ENCODE measurements at places on chromosomes 2 and 18.

DNA sequence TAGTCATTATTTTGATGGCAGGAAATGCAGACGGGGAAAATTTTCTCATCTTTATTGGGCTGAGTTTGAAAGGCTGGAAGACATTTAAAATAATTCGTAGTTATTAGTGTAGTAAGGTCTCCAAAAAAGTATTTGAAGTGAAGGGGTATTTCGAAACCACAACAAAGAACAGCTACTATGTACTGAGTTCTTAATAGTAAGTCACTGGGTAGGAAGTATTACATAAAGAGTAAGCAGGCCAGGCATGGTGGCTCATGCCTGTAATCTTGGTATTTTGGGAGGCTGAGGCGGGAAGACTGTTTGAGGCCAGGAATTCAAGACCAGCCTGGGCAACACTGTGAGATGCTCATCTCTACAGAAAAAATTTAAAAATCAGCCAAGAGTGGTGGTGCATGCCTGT lies 113.6 kb downstream of the MEP1B start:
- DNase-seq: no peak

- no peak for DNase-seq
Measured at GRCh38 chr2:66688951-66689350, 254.0 kb downstream of the MEIS1 start.

- peak; percentile 78 for DNase-seq
Measured at GRCh38 chr2:44955593-44956392, 14.3 kb downstream of the SIX3 start.

DNA sequence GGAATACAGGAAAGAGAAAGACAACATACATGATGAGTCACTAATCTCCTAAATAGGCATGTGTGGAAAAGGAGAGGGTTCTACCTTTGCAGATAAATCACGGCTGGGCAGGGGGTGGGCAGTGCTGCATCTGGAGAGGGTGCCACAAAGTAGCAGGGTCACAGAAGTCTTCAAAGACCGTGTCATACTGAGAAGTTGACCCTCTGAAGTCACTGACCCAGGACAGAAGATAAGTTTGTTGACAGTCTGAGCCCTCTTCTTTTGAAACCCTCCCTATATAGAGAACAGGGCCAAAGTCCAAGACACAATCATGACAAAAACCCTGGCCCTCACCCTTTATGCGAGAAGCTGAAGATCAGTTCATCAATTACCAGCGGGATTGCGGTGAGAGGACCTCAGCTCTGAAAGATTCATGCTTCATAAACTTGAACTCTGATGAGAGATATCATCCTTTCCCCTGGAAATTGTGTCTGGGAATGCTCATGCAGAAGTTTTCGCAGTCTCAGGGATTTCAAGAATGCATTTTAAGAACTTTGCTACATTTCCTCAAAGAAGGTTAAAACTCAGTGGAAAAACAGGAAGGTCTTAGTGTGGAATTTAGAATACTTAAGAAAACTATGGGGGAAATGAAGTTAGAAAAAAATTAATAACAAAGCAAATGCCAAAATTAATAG lies 129.5 kb downstream of the FAM124B start:
- DNase-seq: no peak

DNA sequence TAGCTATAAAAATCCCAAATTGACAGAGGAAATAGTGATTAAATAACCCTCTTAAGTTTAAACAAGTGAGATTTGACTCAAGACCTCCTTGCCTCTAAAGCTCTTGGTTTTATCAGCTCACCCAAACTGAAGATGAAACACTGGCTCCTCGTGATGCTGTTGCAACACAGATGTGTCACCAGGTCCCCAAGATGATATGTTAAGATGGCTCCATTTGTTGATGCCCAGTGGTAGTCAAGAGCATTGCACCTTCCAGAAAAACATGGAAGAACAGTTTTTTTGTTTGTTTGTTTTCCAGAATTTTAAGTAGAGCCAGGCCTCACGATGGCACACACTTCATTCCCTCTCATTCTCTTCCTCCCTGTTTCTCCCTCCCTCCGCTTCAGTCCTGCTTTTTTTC lies 399.8 kb downstream of the TXNL1 start:
- DNase-seq: no peak

DNA sequence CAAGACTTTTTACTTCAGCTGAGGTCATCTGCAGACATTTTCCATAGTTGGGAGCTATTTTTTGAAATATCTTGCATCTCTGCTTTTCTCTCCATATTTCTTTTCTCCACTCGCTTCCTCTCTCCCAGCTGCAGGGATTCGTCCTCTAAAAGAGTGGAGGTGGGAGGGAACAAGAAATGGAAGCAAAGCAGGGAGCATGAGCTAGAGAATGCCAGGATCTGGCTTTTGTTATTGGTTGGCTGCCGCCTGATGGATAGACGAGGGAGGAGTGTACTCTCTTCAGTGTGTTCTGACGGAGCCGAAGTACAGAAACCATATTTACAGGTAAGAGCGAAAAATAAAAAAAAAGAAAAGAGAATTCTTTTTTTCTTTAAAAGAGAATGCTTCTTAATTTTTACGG lies at the start of gene CSRNP3:
CSRNP3 (plus strand) TSS at position 282 of the 400 bp plus-strand sequence. CDS start 125,368 bp downstream, outside the sequence.
- DNase-seq: peak; percentile 80

DNA sequence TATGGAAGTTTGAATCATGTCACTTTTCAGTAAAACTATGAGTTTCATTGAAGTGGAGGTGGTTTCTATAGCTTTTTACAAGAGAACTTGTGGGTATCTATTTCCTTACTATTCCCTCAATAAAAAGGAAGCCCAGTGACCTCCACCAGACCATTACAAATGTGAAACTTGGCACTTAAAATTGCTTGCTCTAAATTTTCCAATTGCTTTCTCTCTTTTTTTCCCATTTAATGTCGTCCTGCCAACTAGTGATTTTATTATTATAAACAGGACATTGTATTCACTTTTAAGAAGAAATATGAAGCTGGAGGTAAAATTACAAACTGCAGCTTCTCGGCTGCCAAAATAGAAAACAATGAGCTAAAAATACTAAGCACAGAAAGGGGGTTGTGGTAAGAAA lies 208.2 kb upstream of the ALPP start:
- no peak for DNase-seq

DNA sequence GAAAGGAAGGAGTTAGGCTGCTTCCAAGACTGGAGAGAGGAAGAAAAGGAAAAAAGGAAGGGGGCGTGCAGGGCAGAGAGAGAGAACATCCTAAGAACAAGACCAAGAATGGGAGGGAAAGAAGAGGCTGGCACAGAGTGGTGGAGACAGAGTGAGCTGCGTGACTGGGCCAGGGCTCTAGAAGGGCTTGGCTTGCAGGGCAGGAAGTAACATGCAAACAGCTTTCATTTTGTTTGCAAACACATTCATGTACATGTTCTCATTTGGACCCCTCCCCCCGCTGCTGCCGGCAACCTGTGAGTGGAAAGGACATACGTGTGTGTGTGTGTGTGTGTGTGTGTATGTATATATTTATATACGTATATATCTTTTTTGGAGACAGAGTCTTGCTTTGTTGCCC lies 46.8 kb upstream of the DNMT3A start:
- DNase-seq: no peak

- no peak for DNase-seq
Measured at GRCh38 chr2:31142110-31142509, 3.9 kb upstream of the GALNT14 start.

GRCh38 chr2:135685361-135685760 lies 56.3 kb upstream of the UBXN4 start:
- DNase-seq: no peak

DNA sequence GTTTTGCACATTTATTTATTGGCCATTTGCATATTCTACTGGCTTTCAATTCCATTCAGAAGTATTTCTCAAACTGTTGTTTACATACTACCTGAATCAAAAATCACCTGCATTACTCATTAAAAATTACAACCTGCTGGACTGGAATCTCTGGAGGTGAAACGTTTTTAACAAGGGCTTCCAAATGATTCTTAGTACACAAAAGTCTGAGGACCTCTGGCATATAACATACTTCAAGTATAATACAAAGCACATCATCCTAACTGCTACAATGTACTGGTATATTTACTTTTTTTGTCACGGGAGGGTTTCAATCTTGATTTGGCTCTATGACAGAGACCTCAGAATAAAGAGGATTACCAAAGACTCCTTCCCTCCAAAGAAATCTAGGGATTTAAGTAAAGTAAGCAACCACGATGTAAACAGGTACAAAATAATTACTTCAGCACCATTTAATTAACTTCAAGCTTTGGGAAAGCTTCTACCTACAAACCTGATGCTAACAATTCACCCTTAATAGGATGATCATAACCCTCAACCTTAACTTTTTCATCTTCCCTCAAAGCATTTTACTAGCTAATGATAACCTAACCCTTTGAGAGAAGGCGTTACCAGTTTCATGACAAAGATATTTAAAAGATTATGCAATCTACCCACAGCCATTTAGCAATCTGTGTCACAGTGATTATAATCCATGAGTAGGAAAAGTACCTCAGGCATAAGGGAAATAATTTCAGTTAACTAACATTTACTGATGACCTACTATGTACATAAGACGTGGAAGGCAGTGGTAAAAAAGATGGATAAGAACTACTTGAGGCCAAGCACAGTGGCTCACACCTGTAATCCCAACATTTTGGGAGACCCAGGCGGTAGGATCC lies 24.7 kb downstream of the ATAD2B start:
- no peak for DNase-seq

DNA sequence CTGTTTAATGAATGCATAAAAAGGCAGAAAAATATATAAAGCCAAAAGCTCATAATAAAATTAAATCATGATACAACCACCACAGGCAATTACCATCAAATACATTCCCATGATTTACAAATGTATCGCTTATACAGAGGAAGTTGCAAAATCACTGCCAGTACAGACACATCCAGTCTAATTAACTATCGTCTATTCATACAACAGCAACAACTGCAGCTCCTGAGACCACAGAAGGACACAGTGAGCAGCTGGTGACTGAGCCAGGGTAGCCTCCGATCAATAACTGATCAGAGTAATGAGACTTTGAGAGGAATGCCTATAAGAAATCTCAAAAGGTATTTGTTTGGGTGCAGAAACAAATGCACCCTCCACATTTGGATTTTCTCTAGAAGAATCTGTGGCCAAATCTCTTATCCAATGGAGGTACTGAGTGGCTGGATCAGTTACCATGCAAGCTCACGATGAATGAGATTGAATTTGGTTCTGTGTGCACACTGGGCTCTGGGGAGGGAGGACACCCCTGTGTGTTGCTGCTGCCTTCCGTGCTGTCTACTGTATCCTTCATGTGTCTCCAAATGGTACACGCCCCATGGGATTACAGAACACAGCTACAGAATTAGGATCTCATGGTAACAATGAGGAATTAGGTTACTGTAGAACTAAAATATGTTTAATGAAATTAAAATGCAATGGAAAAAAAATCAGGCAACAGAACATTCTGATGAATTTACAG lies 119.6 kb downstream of the MBP start:
- no peak for DNase-seq

GRCh38 chr18:1296237-1296636 lies 391.6 kb downstream of the ADCYAP1 start:
- no peak for DNase-seq

DNA sequence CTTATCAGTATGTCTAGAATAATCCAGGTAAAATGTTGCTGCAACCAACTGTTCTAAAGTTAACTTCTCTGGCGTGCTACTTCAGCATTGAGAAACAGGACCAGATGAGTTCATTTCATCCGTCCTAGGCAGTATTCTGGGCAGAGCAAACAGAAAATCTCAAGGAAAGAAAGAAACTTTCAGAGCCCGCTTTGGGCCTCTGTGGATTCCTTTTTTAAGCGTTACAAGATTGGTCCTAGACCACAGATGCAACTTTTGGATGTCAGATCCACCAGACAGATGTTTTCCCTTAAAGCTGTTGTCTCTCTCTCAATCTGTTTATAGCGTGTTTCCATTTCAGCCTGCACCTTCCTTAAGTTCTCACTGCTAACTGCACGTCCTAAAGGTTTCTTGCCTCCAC lies 75.0 kb downstream of the BCL2 start:
- no peak for DNase-seq

All from NCI-H1436 (cell line).